ENCODE measurements at places on chromosomes 13 and 19.

- no peak for DNase-seq
Measured at GRCh38 chr13:84050536-84050935, 168.3 kb upstream of the SLITRK1 start.

DNA sequence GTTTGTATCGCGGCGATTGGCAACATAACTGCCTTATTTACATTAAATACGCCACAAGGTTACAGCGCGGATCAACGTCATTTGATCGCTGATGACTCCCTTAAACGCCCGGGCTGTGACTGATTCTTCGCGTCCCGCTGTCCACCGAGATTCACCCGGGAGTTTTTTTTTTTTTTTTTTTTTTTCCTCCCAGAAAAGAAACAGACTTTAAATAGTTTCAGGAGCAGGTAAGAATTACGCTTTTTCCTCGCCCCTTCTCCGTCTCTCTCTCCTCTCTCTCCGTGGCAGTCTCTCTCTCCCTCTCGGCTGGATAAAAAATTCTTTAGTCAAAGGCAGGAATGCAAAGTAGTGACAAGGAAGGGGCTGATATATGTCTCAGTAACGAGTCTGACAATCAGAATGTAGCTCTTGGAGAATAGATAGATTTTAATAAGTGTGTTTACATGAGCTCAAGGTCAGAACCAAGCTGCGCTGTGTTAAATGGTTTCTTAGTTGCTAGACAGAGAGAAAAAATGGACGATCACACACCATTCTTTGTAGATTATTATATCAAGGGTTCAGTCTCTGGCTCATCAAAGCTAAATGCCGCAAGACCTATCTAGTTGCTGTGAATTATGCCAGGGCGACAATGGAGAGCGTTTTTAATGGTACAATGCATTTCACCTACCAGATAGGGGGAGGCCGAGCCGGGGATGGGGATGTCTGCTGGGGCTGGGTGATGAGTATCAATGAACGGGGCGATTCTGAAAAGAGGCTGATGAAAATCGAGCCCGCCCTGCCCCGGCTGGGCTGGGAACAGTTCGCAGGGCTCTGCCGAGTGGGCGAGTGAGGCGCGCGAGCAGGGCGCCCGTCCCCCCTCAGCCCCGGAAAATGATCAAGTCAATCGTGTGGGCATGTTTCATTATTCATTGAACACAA is 147.2 kb upstream of the ZNF536 start:
- no peak for DNase-seq

- no peak for DNase-seq
Measured at GRCh38 chr19:38617283-38617763, 430 bp downstream of the MAP4K1 start.

GRCh38 chr13:27933580-27934328 is 14.0 kb downstream of the PDX1 start:
- DNase-seq = no peak

DNA sequence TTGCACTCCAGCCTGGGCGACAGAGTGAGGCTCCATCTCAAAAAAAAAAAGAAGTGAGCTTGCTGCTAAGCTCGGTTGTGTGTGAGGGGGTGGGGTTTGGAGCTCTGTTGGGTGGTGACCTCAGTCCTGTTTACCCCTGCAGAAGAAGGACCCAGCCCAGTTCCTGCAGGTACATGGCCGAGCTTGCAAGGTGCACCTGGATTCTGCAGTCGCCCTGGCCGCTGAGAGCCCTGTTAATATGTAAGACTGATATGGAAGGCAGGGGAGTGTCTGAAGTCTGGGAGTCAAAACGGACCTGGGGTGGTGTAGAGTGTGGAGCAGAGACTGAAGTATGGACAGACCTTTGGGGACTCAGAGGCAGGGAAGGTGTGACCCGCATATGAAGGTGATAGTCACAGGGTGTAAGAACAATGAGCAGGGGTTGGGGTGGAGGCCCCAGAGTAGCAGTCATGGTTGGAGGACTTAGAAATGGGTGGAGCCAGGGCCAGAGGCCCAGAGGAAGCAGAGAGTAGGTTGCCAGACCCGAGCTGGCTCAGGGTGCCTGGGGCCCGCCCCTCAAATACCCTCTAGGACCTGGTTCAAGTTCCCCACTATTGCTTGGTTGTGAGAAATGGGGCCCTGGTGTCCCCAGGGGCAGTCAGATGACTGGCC is 13.2 kb downstream of the CLASRP start:
- DNase-seq = no peak

DNA sequence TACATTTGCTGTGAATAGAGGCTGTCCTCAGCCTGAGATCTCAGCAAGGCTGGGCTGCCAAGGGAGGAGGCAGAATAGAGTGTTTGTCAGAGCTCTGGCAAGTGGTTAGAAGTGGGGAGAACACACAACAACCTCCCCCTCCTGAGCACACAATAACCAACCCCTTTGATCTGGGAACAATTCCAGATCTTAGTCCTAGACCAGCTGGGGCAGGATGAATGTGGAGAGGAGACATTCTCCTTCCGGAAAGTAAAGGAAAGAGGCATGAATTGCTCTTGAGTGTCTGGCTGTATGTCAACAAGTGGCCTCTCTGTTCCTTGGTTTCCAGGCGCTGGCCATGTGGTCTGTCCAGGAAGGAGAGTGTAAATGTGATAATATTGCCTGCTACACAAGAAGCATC is 114.9 kb upstream of the TMTC4 start:
- no peak for DNase-seq

DNA sequence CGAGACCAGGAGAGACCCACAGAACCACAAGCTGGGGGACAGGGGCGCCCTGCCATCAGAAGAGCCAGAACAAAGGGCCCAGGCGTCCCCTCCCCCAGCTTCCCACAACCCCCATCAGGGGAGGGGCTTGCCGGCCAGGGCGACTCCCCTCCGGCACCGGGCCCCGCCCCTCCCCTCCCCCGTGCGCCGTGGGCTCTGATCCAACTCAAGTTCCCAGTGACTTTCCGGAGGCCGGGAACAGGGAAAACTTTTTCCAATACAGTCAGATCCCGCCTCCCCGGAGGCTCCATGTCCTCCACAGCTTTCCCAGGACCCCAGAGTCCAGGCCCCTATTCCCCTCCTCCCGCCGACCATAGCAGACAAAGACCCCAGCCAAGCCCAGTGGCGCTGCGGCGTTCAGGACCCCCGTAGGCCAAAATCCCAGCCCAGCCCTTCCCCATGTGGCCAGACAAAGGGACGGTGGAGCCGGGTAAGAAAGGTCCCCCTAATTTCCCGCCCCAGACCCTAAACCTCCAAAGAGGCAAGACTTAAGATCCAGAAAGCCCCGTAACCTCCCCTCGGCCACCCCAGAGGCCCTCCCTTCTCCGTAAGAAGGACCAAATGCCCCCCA is 673 bp downstream of the TEAD2 start:
- DNase-seq = no peak

- no peak for DNase-seq
Measured at GRCh38 chr13:66689628-66690027, 540.5 kb downstream of the PCDH9 start.

- no peak for DNase-seq
Measured at GRCh38 chr13:67210208-67210607, 19.9 kb downstream of the PCDH9 start.

Data from activated CD4-positive, alpha-beta T cell treated with anti-CD3 and anti-CD28 coated beads, Interleukin-2, amount 50 U/mL, for 1 hour (primary cell).